ENCODE measurements at places on chromosomes 3 and 15.

GRCh38 chr15:90037511-90037860 lies 36.4 kb downstream of the ZNF710 start:
- H3K36me3 ChIP-seq = no peaks in the 10 kb centered on the region
- no peak for DNase-seq
- no peak overlapping the region for H3K27ac ChIP-seq
- no peaks in the 10 kb centered on the region for H3K27me3 ChIP-seq
- H3K4me3 ChIP-seq = no peak overlapping the region
- peaks cover 68% of the 10 kb centered on the region for H3K4me1 ChIP-seq

DNA sequence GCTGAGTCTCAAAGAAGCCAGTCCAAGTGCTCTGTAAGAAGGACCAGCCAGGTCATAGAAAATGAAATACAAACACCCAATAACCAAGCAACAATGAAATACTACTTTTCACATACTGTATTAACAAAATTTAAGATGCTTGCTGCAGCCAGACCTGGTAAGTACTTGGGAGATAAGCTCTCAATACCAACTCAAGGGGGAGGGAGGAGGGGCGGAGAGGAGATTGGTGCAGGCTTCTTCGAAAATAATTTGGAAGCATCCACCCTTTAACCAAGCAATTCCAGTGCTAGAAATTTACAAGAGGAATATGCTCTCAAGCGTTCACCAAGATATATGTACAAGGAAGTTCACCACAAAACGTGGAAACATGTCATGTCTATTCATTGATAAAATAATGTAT lies 7.6 kb upstream of the LRRC2 start:
- H3K4me3 ChIP-seq = no peak overlapping the region
- H3K4me1 ChIP-seq = peaks cover 11% of the 10 kb centered on the region
- peaks cover 48% of the 10 kb centered on the region for H3K27me3 ChIP-seq
- no peak overlapping the region for H3K27ac ChIP-seq
- H3K36me3 ChIP-seq = no peaks in the 10 kb centered on the region

DNA sequence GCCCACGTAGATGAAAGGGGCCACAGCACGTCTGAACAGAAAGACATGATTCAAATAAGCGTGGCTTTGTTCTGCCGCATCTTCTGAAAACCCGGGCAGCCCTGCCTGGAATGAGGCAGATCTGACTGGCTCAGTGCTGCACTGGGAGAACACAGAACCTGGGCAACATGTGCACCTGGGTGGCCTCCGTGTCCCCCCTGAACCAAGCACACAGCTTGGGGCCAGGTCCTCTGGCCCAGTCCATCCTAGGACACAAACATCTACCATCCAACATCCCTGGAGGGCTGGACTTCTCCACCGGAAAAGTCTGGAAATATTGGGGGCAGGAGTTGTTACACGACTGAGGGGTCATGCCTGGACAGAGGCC lies 119.4 kb downstream of the ADAMTS17 start:
- H3K36me3 ChIP-seq = no peaks in the 10 kb centered on the region
- no peak overlapping the region for H3K4me3 ChIP-seq
- H3K27ac ChIP-seq = no peak overlapping the region
- DNase-seq = no peak

DNA sequence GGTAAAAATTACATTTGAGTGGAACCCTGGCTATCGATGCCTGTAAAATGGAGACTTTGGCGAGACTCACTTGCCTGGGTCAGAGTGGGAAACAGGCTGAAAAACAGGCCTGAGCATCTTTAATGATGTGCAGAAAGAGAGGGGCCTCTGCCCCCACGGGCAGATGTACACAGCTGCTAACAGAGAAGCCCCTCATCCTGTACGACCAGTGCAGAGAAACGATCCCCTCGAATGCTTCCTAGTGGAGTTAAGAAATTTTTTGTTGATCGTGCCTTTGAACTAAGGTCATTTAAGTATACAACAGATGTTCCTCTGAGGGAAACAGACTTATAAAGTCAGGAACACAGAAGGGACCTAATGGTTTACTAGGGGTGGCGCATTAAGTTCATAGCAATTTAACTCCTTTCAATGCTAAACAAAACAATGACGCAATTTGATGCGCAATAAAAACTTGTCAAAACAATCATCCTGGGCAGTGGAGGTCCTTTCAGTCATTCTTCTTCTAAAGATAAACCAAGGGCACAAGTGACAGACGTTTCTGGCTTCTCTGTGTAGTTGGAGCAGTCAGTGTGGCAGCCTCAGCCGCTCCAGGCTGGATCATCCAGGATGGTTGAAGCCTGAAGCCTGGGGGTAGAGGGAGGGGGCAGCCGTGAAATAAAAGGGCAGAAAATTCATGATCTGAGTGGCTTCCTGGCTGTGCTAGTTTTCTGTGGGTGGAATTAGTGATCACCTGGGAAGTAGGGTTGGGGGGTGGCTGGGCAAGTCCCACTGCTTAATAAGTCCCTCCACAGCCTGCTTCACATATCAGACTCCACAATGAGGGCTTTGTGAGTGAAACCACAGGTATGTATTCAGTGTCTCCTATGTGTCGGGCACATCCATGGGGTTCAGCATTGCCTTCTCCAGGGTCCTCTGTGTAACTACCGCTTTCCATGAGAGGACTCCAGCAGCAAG lies 50.8 kb upstream of the MRPS22 start:
- DNase-seq = no peak
- H3K4me3 ChIP-seq = no peak overlapping the region
- no peaks in the 10 kb centered on the region for H3K36me3 ChIP-seq
- H3K27me3 ChIP-seq = no peaks in the 10 kb centered on the region
- no peaks in the 10 kb centered on the region for H3K4me1 ChIP-seq

GRCh38 chr3:38842266-38842965 lies 26.4 kb upstream of the SCN10A start:
- H3K27ac ChIP-seq = no peak overlapping the region
- H3K36me3 ChIP-seq = no peaks in the 10 kb centered on the region
- no peak overlapping the region for H3K4me3 ChIP-seq
- no peaks in the 10 kb centered on the region for H3K27me3 ChIP-seq
- DNase-seq = no peak

DNA sequence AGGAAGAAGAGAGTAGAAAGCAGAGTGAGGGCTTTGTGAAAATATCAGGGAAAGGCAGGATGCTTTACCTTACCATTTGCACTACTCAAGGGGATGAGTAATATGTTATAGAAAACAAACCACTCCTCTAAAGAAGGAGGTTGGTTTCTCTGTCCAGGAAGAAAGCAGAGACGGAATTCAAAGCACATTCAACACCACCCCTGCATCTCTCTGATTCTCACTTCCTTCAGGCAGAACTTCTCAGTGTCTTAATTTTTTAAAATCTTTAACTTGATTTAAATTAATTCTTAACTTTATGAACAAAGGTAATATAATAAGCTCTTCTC lies 82.4 kb downstream of the NR2F2 start:
- H3K36me3 ChIP-seq = no peaks in the 10 kb centered on the region
- peaks cover 69% of the 10 kb centered on the region for H3K27me3 ChIP-seq
- no peak overlapping the region for H3K27ac ChIP-seq
- no peak for DNase-seq
- no peak overlapping the region for H3K4me3 ChIP-seq
- H3K4me1 ChIP-seq = no peaks in the 10 kb centered on the region

Data from thymus (tissue), 14 donors.